Central memory CD8-positive, alpha-beta T cell (primary cell): ENCODE measurements at places on chromosomes 6 and 20.

GRCh38 chr6:44540881-44541280 is 153.4 kb downstream of the CDC5L start:
- DNase-seq, result no peak

DNA sequence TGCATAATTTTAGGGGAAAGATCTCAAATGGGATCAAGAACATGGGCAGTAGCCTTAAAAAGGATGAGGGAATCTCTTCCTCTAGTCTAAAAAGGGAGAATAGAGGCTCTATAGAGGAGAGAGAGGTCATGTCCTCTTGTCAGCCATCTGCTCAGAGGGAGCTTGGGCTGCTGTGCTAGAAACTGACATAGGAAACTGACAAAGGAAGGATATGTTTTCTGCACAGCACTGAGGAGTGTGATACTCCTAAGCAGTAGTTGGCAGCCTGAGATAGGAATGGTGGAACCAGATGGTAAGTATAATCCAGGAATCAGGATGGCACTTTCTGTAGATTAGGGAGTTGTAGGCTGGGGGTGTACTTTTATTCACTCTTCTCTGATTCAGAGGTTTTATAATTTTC is 59.2 kb downstream of the PTPRA start:
- DNase-seq, result no peak

GRCh38 chr6:74606582-74607071 is 599.2 kb downstream of the COL12A1 start:
- DNase-seq, result no peak

DNA sequence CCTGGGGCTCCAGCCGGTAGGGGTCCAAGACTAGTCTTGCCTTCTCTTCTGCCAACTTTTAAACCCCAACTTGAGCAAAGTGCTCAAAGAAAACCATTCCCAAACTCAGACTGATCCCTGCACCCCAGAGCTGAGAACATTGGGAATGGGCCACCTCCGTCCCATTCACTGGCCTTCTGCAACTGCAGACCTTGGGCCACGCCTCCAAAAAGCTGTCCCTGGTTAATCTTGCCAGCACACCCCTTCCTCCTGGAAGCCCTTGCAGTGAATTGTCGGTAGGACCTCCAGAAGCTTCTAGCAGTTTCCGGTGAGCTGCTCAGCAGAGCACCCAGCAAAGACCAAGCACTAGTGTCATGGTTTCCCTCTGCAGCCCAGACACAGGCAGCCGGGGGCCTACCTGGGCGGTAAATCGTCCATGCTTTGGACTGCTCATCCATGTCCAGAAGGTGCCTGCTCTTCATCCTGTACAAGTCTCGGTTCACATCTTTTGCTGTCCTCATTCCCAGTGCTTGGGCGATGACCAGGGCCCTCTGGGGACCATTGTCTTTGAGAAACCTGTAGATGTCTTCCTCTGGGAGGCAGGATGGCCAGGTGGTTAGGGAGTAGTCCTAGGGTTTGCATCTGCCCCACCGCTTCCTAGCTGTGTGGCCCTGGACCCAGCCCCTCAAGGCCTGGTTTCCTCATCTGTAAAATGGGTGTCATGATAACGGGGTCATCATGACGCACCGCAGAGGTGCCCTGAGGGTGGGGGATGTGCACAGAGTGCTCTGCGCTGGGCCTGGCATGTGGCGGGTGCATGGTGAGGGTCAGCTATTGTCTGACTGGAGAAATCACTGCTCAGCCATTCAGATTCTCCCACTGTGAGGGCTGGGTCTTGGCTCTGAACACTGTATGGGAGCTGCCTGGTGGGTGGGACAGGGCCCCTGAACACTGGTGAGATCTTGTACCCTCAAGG is 5.5 kb downstream of the ZBP1 start:
- no peak for DNase-seq

GRCh38 chr6:99619409-99619762 is 12.8 kb downstream of the PRDM13 start:
- DNase-seq, result no peak

DNA sequence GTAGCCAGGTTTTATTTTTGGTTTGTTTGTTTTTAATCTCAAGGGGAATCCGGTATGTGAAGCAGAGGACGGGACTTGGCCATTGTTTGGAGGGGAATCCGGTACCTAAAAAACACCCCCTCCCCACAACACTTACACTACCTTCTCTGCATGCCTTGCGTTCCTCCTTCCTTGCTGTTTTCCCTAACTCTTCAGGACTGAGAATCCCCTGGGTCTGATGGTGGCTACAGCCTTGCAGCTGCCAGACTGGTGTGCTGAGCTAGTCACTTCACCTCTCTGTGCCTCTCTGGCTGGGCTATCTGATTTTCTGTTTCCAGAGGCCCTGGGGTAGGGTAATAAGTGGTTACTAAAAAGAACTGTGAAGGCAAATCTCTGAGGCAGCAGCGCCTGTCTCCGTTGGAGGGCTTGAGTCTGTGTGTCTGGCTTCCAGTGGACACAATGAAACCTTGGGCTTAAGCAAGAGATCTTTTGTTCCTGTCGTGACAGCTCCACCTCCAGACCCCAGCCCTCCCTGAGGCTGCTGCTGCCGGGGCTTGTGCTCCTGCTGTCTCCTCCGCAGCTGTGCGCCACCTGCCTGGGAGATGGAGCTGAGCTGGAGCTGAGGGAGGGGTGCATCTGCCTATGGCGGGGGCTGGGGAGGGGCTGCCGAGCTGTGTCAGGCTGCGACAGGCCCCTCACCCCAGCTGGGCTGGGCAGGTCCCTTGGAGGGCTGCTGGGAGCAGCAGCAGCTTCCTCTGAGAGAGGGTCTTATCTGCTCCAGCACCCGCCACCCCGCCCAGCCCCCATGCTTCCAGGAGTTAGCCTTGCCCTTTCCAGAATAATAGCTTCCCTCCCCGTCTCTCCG is 65.8 kb upstream of the CCDC167 start:
- DNase-seq, result no peak

GRCh38 chr20:10563935-10564492 is 109.8 kb downstream of the JAG1 start:
- no peak for DNase-seq

DNA sequence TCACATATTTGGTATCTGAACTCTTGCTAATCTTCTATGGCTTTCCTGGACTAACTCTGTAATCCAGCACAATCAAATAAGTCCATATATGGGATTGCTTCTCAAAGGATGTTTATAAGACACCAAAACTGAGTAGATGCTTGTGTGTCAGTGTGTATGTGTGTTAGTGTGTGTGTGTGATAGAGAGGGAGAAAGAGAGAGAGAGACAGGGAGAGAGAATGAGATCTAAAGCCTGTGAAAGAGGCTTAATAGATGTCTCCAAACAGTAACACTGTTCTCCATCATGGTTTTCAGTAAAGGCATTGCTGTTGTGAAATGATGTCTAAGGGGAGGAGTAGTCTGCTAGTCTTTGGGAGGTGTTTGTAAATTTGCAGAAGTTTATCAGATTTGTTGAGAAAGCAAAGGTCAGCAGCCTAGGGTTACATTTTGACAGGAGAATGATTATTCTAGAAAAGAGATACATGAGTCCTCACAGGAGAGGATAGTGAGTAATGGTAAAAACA is 73.9 kb upstream of the MLIP start:
- no peak for DNase-seq

DNA sequence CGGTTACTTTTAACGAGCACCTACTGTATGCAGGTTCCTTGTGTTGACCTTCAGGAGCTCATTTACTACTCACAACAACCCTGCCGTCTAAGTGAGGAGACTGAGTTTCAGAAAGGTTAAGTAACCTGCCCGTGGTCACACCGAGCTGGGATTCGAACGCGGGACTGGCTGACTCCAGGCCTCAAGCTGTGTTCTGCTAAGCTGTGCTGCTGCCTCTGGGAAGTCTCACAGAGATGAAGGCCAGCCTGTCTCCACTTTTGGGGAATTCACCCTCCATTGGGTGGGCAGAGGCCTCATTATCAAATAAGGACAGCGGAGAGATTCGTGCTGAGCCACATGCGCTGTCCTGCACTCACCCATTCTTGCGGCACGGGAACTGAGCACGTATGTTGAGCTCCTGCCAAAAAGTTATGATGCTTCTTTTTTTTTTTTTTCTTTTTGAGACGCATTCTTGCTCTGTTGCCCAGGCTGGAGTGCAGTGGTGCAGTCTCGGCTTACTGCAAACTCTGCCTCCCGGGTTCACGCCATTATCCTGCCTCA is 25.9 kb upstream of the MYT1 start:
- DNase-seq, result no peak
